Hematopoietic multipotent progenitor cell (in vitro differentiated cells): ENCODE measurements at places on chromosomes 11 and 22. TPM values are rescaled to one million over a fixed set of nuclear protein-coding genes. Genes with fewer than 3 reads are reported as not detected.

GRCh38 chr11:62580959-62581715, 7.4 kb upstream of the EEF1G start:
- no peak for DNase-seq

DNA sequence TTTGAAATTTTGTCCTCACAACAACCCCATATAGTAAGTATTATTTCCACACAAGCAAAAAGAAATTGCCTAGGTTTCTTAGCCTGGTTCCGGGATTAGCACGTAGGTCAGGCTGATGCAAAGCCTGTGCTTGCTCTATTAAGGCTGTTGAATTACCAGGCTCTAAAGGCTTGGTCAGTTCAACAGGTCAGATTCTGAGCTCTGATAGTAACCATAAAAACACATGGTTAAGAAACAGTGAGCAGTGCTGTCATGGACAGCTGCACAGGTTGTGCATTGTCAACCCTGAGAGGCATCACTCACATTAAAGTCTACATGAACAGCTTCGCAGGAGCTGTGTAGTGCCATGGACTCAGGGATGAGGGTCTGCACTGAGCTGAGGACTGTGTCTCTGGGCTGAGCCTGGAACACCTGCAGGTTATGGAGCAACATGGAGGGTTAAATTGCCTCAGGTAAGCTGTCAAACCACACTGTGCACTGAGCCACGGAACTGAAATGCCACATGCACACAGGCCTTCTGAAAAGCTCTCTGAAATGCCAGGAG, 98.0 kb downstream of the PIWIL4 start:
- no peak for DNase-seq

DNA sequence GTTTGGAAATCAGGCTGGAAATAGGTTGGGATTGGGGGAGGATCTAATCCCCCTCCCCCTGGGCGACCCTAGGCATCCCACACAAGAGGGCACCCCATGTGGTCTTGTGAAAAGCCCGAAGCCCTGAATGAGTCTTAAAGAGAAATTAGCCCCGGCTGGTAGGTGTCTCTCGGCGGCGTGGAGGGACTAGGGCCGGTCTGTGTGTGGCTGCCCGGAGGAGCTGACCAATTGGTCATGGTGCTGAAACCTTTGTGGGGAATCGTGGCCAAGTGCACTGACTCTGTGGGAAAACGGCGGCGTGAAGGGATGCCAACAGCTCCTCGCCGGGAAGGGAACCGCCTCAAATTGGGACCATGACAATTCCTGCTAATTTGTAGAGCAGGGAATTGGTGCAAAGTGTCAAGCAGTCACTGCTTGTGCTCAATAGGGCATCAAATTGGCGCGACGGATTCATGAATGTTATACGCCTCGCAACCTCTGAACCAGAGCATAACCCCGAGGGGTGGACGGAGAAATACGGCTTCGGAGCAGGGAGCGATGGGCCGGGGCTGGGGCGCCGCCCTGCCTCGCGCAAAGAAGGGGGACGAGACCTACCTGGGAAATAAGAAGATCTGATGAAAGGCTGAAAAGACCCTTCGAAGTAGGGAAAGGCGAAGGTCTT, 1.5 kb downstream of the DBX1 start:
- peak; percentile 79 for DNase-seq

DNA sequence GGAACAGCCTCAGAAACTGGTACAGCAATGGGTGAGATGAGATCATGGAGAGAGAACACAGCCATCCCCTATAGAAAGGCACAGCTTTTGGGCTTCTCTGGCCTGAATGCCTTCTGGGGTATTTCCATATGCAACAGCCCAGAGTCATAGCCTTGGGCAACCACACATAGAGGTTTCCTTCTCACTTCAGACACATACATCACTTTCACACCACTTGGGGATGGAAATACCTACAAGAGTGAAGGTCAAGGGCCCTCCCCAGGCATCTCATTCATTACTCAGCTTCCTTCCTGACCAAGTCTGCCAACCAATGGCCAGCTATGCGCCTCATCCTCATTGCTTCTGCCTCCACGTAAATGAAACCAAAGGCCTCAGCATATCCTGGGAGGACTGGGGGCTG, 17.7 kb upstream of the OLFML1 start:
- no peak for DNase-seq

DNA sequence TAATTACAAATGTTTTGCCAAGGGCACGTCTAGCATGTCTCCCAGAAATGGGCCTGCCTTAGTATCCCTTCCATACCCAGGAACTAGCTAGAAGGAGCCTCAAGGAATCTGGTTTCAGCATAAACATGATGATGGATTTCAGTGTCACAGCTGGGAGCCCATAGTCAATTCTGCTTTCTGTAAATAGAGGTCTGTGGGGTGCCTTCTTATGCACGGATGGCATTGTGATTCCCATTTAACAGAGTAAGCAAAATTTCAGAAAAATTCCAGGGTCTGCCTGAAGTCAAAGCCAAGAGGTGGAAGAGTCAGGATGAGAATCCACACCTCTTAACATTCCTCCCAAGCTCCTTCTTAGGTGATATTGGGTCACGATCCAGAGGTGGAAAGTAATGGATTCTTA, 12.1 kb downstream of the DUSP18 start:
- no peak for DNase-seq

Gene KRTAP5-10
- total RNA-seq, result not detected

Gene TSSK2
- total RNA-seq, result not detected
